Activated naive CD4-positive, alpha-beta T cell treated with anti-CD3 and anti-CD28 coated beads, Interleukin-2, amount 50 U/mL, for 72 hours (primary cell): ENCODE measurements at places on chromosomes 3 and 15. TPM values are rescaled to one million over a fixed set of nuclear protein-coding genes. Genes with fewer than 3 reads are reported as not detected.

The SKOR1 gene
- total RNA-seq, result 0.16 TPM

The CASR gene
- total RNA-seq, result not detected

The ZNF860 gene
- not detected for total RNA-seq

The GLDN gene
- total RNA-seq, result not detected

The ZBTB20 gene
- total RNA-seq, result 10.8 TPM

The UQCC5 gene
- total RNA-seq, result 16.8 TPM

The IQCF5 gene
- not detected for total RNA-seq

The ADIPOQ gene
- total RNA-seq, result not detected

The NEK10 gene
- total RNA-seq, result 0.34 TPM

The TRA2B gene
- total RNA-seq, result 164 TPM

The RBM5 gene
- 182 TPM for total RNA-seq

The C3orf20 gene
- 0.56 TPM for total RNA-seq

The OR4F6 gene
- not detected for total RNA-seq

The SPSB4 gene
- total RNA-seq, result not detected

The PLSCR5 gene
- not detected for total RNA-seq

The PLA2G4D gene
- not detected for total RNA-seq

The SPATA12 gene
- not detected for total RNA-seq

The MB21D2 gene
- 1.5 TPM for total RNA-seq

The SERINC4 gene
- total RNA-seq, result 0.61 TPM

The MINAR1 gene
- 0.55 TPM for total RNA-seq

The CYP11A1 gene
- total RNA-seq, result 0.59 TPM

The NEK11 gene
- total RNA-seq, result 1.6 TPM

The SHC4 gene
- 0.34 TPM for total RNA-seq

The LIPC gene
- 0.98 TPM for total RNA-seq
